Thymus (tissue), 14 donors: ENCODE measurements at places on chromosomes 6 and 20. TPM values are rescaled to one million over a fixed set of nuclear protein-coding genes. Genes with fewer than 3 reads are reported as not detected.

- DNase-seq, result no peak
Measured at GRCh38 chr20:2385026-2385425, 4.3 kb downstream of the TGM6 start.

DNA sequence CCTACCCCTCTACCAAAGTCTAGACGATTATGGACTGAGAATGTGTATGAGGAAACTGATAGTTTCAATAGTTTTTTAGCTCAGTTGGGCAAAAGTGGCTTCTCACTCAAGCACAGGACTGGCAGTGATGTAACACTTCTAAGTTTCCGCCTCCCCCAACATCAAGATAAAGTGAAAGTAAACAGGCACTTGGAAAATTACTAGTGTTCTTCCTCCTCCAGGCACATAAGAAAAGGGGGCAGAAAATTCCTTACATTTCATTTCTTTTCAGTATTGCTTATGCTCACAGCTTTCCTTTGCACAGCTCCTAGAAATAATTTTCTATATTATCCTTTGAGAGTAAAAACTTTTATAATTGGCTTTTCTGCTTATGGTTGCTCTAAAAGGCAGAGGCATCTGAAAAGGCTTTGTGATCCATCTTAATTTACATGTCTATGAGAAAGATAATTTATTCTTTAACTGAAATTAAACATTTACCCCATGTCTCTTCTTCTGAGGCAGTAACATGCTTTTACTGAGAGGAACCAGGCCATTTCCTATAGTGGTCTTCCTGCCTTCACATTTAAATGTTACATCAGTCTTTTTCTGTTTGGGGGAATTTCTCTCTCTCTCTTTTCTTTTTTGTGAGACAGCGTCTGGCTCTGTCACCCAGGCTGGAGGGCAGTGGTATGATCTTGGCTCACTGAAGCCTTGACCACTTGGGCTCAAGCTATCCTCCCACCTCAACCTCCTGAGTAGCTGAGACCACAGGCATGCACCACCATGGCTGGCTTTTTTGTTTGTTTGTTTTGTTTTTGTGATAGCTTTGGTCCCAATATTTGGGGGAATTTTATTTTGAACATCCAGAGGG lies 65.0 kb upstream of the EEF1A1 start:
- DNase-seq, result peak; percentile 33

- no peak for DNase-seq
Measured at GRCh38 chr20:49811825-49812506, 662 bp upstream of the SLC9A8 start.

GRCh38 chr6:73521351-73521985 lies 636 bp upstream of the EEF1A1 start:
- no peak for DNase-seq

GRCh38 chr6:142682985-142683384 lies 262.0 kb downstream of the HIVEP2 start:
- no peak for DNase-seq

- DNase-seq, result no peak
Measured at GRCh38 chr20:38300438-38300837, 3.5 kb upstream of the BPI start.

- no peak for DNase-seq
Measured at GRCh38 chr6:106796781-106797180, 167.4 kb downstream of the QRSL1 start.

DNA sequence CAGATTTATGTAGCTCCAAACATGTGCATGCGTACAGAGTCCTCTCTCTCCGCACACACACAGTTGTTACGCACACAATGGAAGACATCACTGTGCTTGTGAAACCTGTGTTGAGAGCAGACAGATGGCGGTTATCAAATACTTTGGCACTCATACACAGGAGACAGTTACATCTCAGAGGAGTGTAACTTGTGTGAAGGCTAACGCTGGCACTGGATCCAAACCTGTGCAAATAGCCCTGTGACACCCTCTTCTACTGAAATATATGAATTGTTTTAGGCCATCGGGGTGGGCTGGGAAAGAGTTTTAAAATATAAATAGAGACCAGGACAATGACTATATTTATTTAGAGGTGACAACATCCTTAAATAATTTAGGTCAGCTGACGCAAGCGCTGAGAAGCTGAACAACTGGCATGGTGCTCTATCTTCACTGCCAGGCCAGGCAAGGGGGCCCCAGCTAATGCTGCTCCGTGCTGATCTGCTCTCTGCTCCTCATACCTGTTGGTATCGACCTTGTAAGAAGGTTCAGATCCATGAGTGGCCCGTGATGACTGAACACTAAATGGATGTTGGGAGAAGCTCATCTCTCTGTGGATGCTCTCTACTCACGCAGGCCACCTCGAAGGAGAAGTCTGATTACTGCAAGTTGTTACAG lies 69.4 kb downstream of the FOXC1 start:
- no peak for DNase-seq

- peak; percentile 21 for DNase-seq
Measured at GRCh38 chr6:163414946-163415619, 565 bp downstream of the QKI start.

GRCh38 chr6:149833651-149834050 lies 30.5 kb downstream of the LRP11 start:
- no peak for DNase-seq

GRCh38 chr6:30096829-30097228 lies 16.1 kb downstream of the TRIM31 start:
- no peak for DNase-seq

GRCh38 chr20:33676121-33676520 lies 1.9 kb upstream of the NECAB3 start:
- DNase-seq, result no peak

- no peak for DNase-seq
Measured at GRCh38 chr6:11092668-11093375, 812 bp upstream of the SMIM13 start.

The IMPG1 gene
- total RNA-seq, result 0.09 TPM

The EEF1A2 gene
- total RNA-seq, result 0.19 TPM

The HLA-DOB gene
- total RNA-seq, result 18.8 TPM

The POU5F1 gene
- 0.80 TPM for total RNA-seq

The KHDRBS2 gene
- total RNA-seq, result 1.5 TPM

The OLIG3 gene
- 0.05 TPM for total RNA-seq

The ZNF165 gene
- total RNA-seq, result 0.99 TPM

The FGD2 gene
- total RNA-seq, result 8.5 TPM

The DACT2 gene
- 4.2 TPM for total RNA-seq
